ENCODE measurements at places on chromosomes 16 and 17. TPM values are rescaled to one million over a fixed set of nuclear protein-coding genes. Genes with fewer than 3 reads are reported as not detected.

The OMG gene
- polyA plus RNA-seq: 0.35 TPM

The CMTM2 gene
- 0.56 TPM for polyA plus RNA-seq

The ZFHX3 gene
- polyA plus RNA-seq: 24.2 TPM

The C16orf86 gene
- 4.8 TPM for polyA plus RNA-seq

The VAT1L gene
- polyA plus RNA-seq: 3.7 TPM

The SMIM5 gene
- polyA plus RNA-seq: 6.6 TPM

The CACNA1H gene
- polyA plus RNA-seq: 27.6 TPM

The HOXB5 gene
- 48.2 TPM for polyA plus RNA-seq

The GPR179 gene
- 0.12 TPM for polyA plus RNA-seq

The C16orf74 gene
- polyA plus RNA-seq: 4.9 TPM

- DNase-seq: no peak
These were observed 145.3 kb upstream of the PLCG2 start for GRCh38 chr16:81633680-81634379.

DNA sequence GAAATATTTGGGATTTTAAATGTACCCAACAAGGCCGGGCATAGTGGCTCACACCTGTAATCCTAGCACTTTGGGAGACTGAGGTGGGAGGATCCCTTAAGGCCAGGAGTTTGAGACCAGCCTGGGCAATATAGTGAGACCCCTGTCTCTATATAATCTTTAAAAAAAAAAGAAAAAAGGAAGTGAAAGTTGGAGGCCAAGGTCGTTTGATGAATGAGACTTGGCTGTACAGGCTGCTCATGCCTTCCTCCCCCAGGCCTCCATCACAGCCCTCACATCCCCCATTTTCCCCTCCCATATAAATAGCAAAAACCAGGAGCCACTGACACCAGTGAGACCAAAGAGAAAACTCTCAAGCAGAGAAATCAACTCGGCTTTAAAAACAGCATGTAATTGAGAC is 3.3 kb upstream of the CA7 start:
- no peak for DNase-seq

GRCh38 chr17:80650331-80650672 is 105.7 kb downstream of the RPTOR start:
- DNase-seq: no peak

GRCh38 chr16:28309811-28310311 is 17.5 kb downstream of the SBK1 start:
- no peak for DNase-seq

- DNase-seq: no peak
These were observed 66.0 kb downstream of the CDK12 start for GRCh38 chr17:39527220-39527813.

DNA sequence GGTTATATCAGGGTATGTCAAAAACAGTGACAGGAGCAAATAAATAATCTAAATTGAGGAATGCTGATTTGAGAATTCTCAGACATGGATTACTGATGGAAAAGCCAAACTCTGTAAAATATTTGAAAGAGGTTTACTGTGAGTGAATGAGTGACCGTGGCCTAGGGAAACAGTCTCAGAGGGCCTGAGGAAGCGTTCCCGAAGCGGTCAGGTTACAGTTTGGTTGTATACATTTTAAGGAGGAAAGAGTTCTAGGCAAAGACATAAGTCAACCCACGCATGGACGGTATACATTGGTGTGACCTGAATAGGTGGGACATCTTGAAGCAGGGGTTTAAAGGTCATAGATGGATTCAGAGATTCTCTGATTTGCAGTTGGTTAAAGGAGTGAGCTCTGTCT is 771.7 kb downstream of the KCNJ18 start:
- no peak for DNase-seq

- DNase-seq: no peak
These were observed 113.8 kb downstream of the SLC39A11 start for GRCh38 chr17:72978593-72979218.

DNA sequence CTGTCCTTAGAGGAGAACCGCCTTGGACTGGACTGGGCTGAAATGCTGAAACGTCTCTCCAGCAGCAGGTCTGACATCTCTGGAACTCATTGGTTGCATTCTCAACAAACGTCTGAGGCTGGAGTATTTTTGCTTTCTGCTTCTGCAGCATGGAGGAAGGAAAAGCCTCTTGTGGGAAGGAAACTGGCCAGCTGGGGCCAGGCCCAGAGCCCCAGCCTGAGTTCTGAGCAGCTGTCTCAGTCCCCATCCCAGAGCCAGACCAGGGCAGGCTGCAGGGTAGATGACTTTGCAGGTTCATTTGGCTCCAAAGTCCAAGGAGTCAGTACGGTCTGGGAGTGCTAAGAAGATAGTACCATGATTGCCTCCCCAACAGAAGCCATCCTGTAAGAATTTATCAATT is 18.3 kb downstream of the TEKT3 start:
- DNase-seq: no peak

- peak; percentile 78 for DNase-seq
These were observed 66.7 kb downstream of the SREBF1 start for GRCh38 chr17:17769869-17770631.

- no peak for DNase-seq
These were observed 953 bp upstream of the NSMCE1 start for GRCh38 chr16:27269300-27270150.

DNA sequence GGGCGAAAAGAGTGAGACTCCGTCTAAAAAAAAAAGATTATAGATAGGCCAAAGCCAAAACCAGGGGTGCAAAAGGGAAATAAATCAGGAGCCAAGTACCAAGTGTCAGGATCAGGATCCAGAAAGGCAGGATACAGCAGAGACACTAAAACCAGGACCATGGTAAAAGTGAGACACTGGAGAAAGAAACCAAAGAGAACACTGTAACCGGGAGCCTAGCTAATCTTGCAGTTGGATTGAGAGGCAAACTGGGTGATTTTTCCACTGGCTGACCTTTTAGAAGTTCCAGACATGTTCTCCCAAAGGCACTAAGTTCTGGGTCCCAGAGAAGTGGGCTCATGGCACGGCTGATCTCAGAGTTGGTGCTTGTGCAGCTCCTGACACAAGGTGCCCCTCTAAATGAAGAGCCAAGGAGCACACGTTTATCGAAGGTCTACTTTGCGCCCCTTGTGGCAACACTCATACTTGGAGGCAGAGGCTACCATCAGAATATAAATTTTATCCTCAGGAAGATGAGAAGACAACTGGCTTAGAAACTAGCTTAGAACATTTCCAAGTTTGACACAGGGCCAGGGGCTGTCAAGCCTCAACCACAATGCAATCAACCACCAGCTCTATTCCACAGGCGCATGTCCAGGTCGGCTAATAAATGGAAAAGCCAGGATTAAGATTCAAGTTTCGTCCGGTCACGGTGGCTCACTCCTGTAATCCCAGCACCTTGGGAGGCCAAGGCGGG is 27.5 kb upstream of the HELZ start:
- no peak for DNase-seq

DNA sequence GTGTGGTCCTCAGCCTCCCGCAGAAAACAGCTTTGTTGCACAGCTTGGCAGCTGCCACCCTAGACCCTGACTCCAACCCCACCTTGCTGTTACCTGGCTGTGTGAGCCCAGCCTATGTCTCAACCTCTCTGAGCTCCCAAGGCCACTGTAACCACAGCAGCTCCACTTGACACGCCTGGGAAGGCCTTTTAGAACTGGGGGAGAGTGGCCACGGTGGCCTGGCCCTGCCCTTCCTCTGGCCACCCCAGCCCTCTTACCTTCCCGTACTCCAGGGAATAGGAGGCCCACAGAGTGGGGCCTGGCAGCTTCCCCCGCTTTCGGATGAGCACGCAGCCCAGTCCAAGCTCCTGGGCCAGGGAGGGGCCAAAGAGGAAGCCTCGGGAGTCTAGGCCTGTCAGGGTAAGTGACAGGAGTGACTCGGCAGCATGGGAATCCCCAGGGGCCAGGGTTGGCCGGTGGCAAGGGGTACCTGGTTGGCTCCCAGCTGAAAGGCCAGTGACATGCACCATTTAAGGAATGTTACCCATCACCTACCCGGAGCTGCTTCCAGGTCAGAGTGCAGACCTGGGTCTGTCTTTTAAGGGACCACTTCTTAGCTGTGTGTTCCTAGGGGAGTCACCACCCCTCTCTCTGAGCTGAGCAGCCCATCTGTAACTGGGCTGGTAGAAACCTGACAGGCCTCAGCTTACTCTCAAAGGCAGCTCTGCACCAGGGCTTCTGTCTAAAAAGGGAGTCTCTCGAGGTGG is 1.4 kb downstream of the APRT start:
- no peak for DNase-seq

DNA sequence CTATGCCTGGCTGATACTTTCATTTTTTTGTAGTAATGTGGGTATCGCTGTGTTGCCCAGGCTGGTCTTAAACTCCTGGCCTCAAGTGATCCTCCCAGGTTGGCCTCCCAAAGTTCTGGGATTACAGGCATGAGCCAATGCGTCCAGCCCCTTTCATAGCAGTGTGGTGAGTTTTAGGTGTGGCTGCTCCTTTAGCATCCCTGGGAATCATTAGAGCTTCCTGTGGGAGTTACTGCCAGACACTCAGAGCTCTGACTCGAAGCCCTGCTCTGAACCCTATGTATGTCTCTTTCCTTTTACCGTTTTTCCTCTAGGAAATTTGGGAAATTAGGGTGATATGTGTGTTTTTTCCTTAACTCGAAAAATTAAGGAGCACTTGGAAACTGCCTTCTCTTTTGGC is 44.5 kb downstream of the NDE1 start:
- no peak for DNase-seq

DNA sequence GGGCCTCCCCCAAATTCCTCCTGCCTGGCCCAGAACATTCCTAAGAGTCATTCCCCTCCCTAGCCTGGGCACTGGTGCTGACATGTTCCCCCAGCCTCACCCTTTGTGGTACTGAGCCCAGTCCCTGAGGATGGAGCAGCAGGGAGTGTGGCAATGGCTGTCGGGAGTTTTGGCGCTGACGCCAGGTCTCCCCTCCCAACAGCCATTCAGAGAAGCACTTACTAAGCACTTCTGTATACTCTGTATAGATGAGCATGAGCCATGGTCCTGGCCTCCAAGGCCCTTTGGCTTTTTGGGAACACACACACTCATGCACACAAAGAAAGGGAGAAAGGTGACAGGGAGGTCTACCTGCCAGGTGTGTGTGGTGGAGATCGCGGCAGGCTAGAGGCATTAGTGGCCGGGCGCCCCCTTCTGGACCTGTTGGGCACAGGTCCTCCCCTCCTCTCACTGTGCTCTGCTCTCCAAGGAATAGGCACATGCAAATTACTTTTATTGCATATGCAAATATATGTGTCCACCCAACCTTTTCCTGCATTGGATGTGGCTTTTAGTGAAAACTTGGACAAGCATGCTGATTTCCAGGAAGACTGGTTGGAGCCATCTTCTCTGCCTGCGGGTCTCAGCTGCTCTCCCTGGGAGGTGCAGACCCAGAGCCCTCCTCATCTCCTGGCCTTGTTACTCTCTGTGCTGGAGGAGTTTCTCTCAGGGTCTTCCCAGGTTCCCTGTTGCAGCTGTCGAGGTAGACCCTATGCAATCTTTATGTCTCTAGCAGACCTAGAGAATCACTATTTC is 17.4 kb upstream of the C17orf107 start:
- DNase-seq: no peak

GRCh38 chr17:50691550-50692447 is 15.9 kb downstream of the ANKRD40 start:
- DNase-seq: no peak

DNA sequence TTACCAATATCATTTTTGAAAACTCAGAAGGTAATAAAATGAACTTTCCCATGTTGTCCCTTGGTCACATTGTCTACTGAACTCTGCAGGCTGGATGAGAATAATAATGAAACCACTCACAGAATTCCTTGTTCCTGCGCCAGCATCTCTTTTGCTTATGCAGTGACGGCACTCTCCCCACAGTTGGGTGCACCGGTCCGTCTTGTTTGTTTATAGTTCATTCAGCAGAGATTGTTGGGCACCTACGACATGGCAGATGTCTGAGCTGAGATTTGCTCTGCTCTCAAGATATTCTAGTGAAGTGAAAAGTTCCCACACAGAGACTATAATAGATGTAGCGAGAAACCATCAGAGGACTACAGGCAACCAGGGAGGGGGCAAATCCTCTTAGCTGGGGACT is 375.7 kb upstream of the CDH11 start:
- no peak for DNase-seq

GRCh38 chr17:18332909-18333489 is 17.9 kb downstream of the SMCR8 start:
- no peak for DNase-seq

DNA sequence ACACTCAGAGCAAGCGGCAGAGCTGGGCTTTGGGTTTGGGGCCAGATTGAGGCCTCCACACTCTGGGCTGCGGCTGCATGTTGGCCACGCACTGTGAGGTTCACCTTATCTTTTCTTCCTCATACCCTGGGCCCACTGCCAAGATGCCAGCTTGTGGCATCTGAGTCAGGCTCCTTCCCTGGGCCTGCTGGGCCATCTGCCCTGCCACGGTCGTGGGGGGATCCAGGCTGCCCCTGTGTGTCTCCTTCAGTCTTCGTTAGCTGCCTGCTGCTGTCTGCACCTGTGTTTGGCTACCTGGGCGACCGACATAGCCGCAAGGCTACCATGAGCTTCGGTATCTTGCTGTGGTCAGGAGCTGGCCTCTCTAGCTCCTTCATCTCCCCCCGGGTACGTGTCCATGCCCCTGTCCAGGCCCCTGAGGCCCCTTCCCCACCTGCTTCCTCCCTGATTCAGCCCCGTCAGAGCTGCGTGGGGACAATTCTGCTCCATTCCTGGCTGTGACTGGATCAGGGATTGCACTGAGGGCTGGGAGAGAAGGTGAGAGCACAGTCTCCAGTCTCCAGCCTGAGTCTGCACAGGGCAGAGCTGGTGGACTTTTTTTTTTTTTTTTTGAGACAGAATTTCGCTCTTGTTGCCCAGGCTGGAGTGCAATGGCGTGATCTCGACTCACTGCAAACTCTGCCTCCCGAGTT is 11.2 kb downstream of the SPNS3 start:
- no peak for DNase-seq

DNA sequence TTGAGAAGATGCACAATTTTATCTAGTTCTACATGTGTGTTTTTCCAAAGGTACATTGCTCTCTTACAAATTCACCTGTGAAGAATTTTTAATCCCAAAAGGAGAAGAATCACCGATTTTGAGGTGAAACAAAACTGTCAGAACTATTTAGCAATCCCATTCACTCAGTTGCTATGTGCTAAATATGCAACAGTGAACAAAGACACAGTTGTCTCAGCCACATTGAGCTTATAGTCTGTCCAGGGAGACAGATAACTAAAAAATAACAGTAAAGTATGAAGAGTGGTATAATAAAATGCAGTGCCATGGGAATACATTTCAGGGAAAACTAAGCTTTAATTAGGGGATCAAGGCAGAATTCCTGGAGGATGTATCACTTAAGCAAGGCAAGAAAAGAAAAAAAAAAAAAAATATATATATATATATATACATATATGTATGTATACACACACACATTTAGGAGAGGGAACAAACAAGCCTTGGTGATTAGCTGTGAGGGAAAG is 110.4 kb downstream of the SPAG9 start:
- no peak for DNase-seq

- DNase-seq: no peak
These were observed 94.7 kb downstream of the ZNF778 start for GRCh38 chr16:89312194-89312593.

DNA sequence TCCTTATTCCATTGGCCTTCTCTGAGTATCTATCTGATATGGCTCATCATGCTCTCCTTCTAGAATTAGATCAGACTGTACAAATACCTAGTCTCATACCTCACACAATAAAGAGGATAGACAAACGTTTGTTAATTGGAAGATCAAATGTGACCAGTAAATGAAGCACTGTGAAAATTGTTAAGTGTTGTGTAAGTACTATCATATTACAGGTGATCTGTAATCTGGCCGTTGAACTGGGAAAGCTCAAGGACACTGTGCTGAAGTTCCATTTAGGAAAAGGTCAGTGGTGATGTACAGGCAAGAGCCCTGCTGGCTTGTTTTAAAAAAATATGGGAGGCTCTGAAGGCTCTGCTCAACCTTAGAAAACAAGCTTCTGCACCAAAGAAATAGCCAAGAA is 38.5 kb upstream of the CORO6 start:
- no peak for DNase-seq
